ENCODE measurements at places on chromosomes 1 and 21.

DNA sequence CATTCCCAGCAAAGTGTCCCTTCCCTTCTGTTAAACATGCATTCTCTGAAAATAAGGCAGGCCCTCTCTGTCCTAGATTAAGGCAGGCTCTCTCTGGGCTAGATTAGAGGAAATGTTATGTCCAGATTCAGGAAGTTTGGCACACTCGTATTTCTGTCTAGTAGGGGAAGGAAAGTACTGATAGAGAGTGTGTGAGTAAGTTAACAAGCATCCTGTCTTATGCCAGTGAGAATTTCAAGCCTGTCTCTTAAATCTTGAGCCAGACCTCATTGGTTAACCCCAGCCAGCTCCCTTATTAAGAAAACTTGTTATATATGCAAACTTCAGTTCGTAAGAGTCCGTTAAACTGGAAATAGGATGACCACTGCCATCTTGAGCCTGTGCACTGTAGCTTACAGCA, 31.6 kb downstream of the IGSF5 start:
- no peak for DNase-seq

DNA sequence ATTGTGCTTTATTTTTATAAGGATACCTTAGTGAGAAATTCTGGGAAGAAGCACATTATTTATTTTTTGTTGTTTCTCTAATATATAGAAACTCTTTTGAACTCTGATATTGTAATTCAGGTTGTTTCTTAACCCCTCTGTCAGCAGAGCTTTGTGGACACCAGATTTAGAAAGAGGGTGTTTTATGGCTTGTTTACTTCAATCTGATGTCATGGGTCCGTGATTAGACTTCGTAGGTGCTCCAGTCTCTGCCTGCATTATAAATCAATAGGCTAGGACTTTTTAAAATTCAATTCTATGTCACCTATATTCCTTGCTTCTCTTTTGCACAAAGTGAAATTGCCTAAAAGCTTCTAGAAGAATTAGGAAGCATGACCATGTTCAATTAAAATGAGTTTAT, 47.3 kb upstream of the CCDC190 start:
- DNase-seq = no peak

GRCh38 chr1:202076050-202076511, 46.6 kb upstream of the GPR37L1 start:
- no peak for DNase-seq

DNA sequence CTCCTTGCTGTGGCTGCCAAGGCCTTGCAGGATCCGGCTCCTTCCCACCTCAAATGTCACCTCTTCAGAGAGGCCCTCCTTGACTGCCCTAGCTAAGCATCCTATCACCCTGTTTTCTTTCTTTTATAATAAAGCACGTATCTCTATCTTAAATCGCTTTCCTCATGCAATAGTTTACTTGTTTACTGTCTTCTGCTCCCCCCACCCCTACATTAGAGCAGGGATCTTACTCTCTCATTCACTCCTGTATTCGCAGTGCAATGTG, 36.4 kb downstream of the MYOM3 start:
- DNase-seq = no peak

DNA sequence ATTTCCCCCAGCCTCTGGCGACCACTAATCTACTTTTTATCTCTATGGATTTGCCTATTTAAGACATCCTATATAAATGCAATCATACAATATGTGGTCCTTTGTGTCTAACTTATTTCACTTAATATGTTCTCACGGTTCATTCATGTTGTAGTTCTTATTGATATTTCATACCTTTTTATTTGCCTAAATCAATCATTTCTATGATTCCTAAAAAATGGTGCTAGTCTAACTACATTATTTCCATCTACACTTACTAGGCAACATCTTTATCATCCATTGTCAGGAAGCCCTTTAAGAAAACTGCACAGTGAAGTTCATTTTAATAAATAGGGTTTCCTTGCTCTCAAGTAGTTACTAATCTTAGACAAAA, 380 bp upstream of the FBXO28 start:
- no peak for DNase-seq
